ENCODE measurements at places on chromosomes 5 and 9.
A peak's percentile ranks its signal among the peaks of the same experiment; 100 is the strongest.

- peaks cover 14% of the 10 kb centered on the region for H3K27me3 ChIP-seq
- H3K27ac ChIP-seq, result no peak overlapping the region
- no peak for DNase-seq
- no peak overlapping the region for H3K4me3 ChIP-seq
- H3K4me1 ChIP-seq, result no peaks in the 10 kb centered on the region
Measured at GRCh38 chr5:150999704-151000442, 20.5 kb upstream of the GPX3 start.

GRCh38 chr5:72688916-72689315 is 127.5 kb upstream of the TNPO1 start:
- H3K27ac ChIP-seq, result no peak overlapping the region
- H3K27me3 ChIP-seq, result no peaks in the 10 kb centered on the region
- H3K4me1 ChIP-seq, result no peaks in the 10 kb centered on the region
- no peak for DNase-seq
- H3K36me3 ChIP-seq, result no peaks in the 10 kb centered on the region

GRCh38 chr5:158947846-158948245 is 151.9 kb downstream of the EBF1 start:
- DNase-seq, result no peak
- no peak overlapping the region for H3K27ac ChIP-seq
- H3K4me3 ChIP-seq, result no peak overlapping the region
- no peaks in the 10 kb centered on the region for H3K36me3 ChIP-seq

DNA sequence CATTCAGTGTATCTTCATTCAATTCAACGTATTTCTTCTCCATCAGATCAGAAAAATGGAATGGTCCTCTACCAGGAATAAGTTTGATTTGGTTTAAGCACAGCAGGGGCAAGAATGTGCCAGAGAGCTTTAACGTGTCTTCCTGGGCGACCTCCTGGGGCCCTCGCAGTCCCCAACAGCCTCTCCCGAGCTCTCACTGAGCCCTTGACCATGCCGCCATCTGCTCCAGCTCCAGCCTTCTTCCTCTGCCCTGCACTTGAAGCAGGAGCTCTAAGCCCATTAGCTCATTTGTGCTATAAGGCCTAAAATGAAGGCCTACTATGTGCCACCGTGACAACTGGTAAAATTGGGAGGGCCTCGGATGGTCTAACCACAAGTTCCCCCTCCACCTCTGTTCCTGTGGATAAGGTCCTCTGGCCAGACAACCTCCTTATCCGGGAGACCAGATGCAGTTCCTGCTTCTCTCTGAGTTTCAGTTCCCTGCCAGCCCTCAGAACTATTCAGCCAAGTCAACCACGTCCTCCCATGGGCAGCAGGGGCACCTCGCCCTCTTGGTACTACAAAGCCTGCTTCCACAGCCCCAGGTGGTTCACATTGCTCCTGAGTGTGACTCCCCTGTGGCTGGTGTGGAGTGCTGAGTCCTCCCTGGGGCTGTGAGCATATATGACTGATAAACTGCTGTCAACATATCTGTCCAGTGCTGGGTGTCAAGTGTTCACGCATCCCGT is 35.8 kb downstream of the C5orf15 start:
- no peak for DNase-seq
- H3K4me1 ChIP-seq, result peaks cover 29% of the 10 kb centered on the region
- H3K4me3 ChIP-seq, result no peak overlapping the region
- no peak overlapping the region for H3K27ac ChIP-seq

DNA sequence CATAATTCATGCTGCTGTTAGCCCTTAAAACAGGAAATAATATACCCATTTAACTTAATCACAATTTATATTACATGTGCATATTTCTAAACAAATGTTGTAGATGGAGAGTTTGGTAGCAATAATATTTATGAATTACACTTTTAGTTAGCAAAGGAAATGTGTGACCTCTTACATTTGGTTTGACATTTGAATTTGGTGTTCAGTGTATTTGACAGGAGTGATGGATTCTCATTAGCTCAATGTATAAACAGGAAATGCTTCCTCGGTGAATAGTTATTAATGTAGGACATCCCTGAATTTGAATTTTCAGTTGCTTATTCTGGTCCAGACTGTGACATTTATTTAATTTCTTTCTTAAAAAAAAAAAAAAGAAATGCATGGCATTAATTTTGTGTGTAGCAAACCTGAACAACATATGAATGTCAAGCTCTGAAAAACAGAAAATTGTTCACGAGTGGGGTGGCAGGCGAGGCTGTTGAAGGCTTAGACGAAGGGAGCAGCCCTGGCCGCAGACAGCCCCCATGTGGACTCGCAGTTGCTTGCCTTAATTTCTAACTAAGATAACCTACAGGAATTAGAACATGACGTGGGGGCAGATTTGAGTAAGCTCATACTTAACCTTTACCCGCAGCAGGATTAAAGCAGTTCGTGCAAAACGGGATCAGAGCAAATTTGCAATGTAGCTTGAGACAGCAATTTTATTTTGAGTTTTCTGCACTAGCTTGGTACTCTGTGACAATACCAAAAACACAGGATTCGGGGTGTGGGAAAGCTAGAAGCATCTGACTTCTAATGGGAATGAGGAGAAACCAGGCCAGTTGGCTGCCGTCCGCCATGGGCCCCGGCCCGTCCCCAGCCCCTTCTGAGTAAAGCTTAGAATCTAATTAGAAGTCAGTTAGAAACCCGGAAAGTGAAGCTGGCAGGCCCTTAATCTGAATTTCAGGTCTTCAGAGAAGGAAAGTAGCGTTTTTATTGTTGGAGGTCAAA is 134.3 kb downstream of the MACROH2A1 start:
- H3K4me1 ChIP-seq, result no peaks in the 10 kb centered on the region
- H3K27ac ChIP-seq, result no peak overlapping the region
- no peaks in the 10 kb centered on the region for H3K36me3 ChIP-seq
- no peak for DNase-seq

DNA sequence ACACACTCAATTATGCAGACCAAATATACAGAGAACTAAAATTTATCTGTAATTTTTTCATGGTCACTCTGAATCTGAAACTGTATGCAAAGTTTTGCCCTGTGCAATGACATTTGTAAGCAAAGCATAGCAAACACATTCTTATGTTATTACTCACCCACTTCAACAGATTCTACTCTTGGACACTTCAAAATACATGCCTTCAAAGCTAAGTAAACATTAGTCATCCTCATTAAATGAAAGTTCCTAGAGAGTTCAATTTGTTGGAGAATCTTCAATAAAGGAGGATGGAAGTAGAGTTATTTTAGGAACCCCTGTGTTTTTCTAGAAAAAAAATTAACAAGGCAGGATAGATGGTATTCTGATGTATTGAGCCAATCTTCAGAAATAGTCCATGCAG is 639.7 kb upstream of the C9orf72 start:
- DNase-seq, result no peak
- no peaks in the 10 kb centered on the region for H3K27me3 ChIP-seq
- H3K27ac ChIP-seq, result no peak overlapping the region

DNA sequence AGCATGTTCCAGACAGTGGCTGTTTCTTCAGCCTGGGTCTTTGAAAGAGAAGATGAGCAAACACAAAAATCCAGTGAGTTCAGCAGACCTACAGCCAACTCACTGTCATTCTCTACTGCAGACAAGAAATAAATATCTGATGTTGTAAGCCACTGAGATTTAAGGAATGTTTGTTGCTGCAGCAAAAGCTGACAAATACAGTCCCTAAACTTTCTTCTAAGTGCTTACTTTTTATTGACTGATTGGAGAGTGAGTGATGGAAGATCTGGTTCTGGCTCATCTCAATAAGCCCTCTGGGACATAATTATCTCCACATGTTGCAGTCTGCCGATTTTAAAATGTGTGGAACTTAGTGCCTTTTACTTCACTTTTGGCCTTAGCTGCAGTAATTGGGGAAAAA is 69.9 kb upstream of the LMNB1 start:
- DNase-seq, result no peak
- peaks cover 7% of the 10 kb centered on the region for H3K27me3 ChIP-seq
- H3K27ac ChIP-seq, result no peak overlapping the region
- H3K36me3 ChIP-seq, result no peaks in the 10 kb centered on the region

DNA sequence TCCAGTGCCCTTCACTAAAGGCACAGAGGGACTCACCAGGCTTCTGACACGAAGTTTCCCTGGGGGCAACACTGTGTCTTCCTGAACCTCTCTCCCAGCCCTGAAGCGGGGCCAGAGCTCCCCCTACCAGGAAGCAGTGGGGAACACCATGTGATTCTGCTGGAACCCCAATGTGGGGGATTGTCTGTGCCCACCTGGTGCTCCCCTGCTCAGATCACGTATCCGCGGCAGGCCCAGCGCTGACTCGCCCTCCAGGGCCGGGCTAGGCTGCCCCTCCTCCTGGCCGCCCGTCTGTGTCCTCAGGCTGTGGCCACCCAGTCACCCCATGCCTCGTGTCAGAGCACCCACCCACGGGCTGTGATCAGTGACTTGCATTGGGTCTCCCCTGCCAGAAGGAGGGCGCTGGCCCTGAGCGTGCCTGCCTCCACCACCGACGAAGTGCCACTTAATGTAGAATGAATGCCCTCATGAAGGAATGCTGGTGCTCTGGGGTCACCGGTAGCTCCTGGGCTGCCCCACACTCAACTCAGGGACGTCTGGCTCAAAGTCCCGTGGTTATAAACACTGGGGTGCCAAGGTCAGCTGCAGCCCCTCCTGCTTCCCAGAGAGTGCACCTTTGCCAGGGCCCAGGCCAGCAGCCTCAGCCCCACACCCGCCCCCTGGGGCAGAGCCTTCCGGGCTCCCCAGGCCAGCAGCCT is 22.1 kb downstream of the SARDH start:
- peaks cover 15% of the 10 kb centered on the region for H3K27me3 ChIP-seq
- peak; percentile 53 for DNase-seq
- H3K4me3 ChIP-seq, result no peak overlapping the region
- H3K36me3 ChIP-seq, result no peaks in the 10 kb centered on the region
- no peak overlapping the region for H3K27ac ChIP-seq

DNA sequence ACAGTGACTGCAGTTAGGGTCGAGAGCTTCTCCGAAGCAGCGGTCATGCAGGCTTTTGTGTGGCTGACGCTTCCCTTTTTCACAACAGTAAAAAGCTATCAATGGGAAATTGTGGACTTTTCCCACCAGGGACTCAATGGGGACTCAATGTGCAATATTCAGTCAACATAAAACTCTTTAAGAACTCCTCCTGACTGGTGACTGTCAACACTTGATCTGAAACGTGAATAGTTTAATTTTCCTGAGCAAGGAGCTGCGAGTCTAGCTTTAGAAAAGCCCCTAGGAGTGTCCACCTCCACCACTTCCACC is 28.7 kb downstream of the EXOC3 start:
- H3K4me1 ChIP-seq, result peaks cover 30% of the 10 kb centered on the region
- H3K27ac ChIP-seq, result peak overlapping the region; percentile 46
- H3K36me3 ChIP-seq, result peaks cover 13% of the 10 kb centered on the region
- H3K4me3 ChIP-seq, result peak overlapping the region; percentile 75
- peaks cover 28% of the 10 kb centered on the region for H3K27me3 ChIP-seq

- peak overlapping the region; percentile 31 for H3K4me3 ChIP-seq
- H3K27me3 ChIP-seq, result peaks cover 15% of the 10 kb centered on the region
- peak overlapping the region; percentile 75 for H3K27ac ChIP-seq
- DNase-seq, result peak; percentile 50
Measured at GRCh38 chr5:151612689-151613427, 21.7 kb upstream of the FAT2 start.

- no peaks in the 10 kb centered on the region for H3K4me1 ChIP-seq
- H3K27me3 ChIP-seq, result peaks cover 4% of the 10 kb centered on the region
- H3K4me3 ChIP-seq, result no peak overlapping the region
- H3K27ac ChIP-seq, result no peak overlapping the region
Measured at GRCh38 chr9:99889120-99889519, 17.3 kb upstream of the STX17 start.

GRCh38 chr5:175887463-175887862 is 16.1 kb downstream of the CPLX2 start:
- no peak for DNase-seq
- H3K27ac ChIP-seq, result no peak overlapping the region
- peaks cover 28% of the 10 kb centered on the region for H3K27me3 ChIP-seq
- no peak overlapping the region for H3K4me3 ChIP-seq

DNA sequence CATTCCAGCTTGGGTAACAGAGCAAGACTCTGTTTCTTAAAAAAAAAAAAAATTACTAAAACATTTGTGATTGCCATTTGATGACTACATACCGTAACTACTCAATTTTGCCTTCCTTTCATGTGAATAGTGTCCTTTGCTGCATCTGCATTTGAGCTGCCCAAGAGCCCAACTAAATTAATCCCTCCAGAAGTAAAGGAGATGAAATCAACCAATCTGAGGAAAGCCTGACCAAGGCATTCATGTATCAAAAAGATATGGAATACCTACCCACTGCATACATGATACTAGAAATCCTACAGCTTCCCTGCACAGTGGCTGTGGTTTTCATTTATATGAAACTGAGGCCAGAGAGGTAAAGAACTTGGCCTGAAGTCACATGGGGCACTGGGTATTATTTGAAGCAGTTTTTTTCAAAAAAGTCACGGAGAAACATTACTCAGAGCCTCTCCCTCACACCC is 177.5 kb downstream of the AOPEP start:
- no peak overlapping the region for H3K4me3 ChIP-seq
- H3K36me3 ChIP-seq, result no peaks in the 10 kb centered on the region
- no peak overlapping the region for H3K27ac ChIP-seq
- peaks cover 11% of the 10 kb centered on the region for H3K4me1 ChIP-seq
- no peak for DNase-seq

DNA sequence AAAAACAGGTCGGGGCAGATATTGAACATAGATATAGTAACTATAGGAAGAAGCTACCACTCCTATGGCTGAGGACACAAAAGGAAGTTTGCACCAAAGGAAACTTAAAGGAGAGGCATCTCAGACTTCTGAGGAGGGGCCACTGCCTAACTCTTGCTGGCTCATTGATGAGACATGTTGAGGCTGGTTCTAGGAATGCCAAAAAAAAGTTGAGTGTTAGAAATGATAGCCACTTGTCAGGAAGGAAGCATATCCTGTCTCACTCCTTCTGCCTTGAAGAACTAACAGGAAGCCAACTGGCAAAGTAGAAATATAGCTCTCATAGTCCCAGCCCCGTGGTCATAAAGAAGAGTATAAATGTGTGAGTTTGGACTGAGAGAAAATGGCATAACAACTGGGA is 23.3 kb upstream of the STOM start:
- H3K27ac ChIP-seq, result no peak overlapping the region
- peaks cover 22% of the 10 kb centered on the region for H3K4me1 ChIP-seq
- DNase-seq, result no peak
- no peak overlapping the region for H3K4me3 ChIP-seq
- H3K36me3 ChIP-seq, result no peaks in the 10 kb centered on the region

DNA sequence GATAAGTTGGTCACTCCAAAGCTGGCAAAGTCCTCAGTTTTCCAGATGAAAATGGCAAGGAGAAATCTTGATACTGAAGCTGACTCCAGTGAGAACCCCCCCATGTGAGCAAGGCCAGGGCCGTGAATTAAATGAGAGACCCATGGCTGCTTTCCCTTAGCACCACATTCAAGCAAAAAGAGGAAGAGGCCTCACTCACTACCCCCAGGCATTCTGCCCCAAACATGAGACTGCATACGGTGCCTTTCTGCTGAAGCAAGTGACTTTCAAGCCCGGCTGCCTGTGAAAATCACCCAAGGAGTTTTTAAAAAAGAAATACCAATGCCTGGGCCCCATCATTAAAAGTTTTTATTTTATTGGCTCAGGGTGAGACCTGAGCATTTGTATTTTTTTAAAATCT is 66.9 kb downstream of the TMEM252 start:
- no peak overlapping the region for H3K4me3 ChIP-seq
- DNase-seq, result no peak
- H3K4me1 ChIP-seq, result no peaks in the 10 kb centered on the region
- H3K27me3 ChIP-seq, result peaks cover 8% of the 10 kb centered on the region
- no peak overlapping the region for H3K27ac ChIP-seq

All from activated naive CD4-positive, alpha-beta T cell treated with anti-CD3 and anti-CD28 coated beads, Interleukin-2, amount 10 ng/mL, durations not matched to agents 7 days and 5 days (primary cell).